Mammary epithelial cell (primary cell): ENCODE measurements at places on chromosomes 1 and 21. TPM values are rescaled to one million over a fixed set of nuclear protein-coding genes. Genes with fewer than 3 reads are reported as not detected.

Gene DNAJC28
- 2.0 TPM for total RNA-seq

Gene OR2G6
- not detected for total RNA-seq

Gene PODN
- total RNA-seq: not detected

Gene JAM2
- total RNA-seq: 0.17 TPM

Gene CD247
- not detected for total RNA-seq

Gene HRNR
- total RNA-seq: under 0.01 TPM

Gene C4BPA
- total RNA-seq: not detected in 2 replicates

Gene CD5L
- total RNA-seq: not detected in 2 replicates

Gene ACKR1
- total RNA-seq: not detected
